ENCODE measurements at places on chromosomes 5 and 9. TPM values are rescaled to one million over a fixed set of nuclear protein-coding genes. Genes with fewer than 3 reads are reported as not detected.

Gene SAPCD2
- 25.2 TPM for total RNA-seq

Gene CXXC5
- 0.93 TPM for total RNA-seq

Gene RASEF
- 0.07 TPM for total RNA-seq

Gene VCAN
- 0.05 TPM for total RNA-seq

Gene CBY3
- 0.31 TPM for total RNA-seq

Gene IL31RA
- total RNA-seq = not detected

Gene NAIP
- total RNA-seq = 20.3 TPM
